ENCODE measurements at places on chromosomes 1 and 21. TPM values are rescaled to one million over a fixed set of nuclear protein-coding genes. Genes with fewer than 3 reads are reported as not detected.

DNA sequence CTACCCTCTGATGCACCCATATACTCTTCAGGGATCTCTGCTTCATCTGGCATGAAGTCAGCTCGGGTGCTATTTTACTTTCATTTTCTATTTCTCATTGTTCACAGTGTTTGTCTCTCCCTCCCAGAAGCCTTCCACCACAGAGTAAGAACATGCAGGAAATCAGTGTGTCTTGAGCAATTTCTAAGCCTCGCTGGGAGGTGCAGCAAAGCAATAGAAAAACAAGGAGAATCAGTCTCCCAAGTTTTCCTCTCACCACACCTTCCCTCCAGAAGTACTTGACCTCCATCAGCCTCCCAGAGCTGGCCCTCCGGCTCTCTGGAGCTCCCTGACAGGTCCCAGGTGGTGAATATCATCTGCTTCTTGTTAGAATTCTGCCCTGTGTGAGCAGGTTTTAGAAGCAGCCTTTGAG is 594.7 kb upstream of the CAMK1G start:
- no peak for DNase-seq

The SLAMF6 gene
- 13.4 TPM for total RNA-seq

DNA sequence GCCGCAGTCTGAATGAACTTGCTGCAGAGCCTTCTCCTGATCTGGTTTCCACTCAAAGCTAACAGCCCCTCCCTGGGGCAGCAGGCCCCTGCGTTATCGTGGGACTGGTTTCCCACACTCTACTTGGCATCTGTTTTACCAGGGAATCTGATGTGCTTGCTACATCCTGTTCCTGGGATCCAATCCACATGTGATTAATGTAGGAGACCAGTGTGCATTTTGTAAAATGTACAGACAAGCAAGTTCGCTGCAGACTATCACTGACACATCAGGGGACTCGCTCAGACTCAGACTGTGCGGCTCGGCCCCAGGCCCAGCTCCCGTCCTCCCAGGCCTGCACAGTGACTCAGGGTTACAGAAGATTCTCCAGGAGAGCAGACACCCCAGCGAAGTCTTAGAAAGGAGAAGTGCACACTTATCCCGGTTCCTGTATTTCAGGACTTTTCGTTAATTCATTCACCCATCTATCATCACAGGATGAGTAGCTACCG is 340.1 kb downstream of the MATN1 start:
- no peak for DNase-seq

The EVI5 gene
- 136 TPM for total RNA-seq

DNA sequence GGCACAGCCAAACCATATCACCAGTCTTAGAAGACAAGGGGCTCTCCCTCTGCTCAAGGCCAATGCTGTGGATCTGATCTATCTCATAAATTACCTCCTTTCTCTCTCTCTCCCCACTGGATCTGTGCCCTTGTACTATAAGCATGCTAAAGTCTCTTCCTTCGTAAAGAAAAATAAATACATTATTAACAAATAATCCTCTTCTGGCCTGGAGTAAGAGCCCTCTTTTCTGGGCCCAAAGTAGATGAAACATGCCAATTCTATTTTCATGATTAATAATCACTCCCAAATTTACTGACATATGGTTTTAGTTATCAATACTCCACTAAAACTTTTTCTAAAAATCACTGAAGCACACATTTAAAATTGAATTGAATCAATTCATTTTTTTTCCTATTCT is 889.7 kb downstream of the ADGRL2 start:
- no peak for DNase-seq

The ARPC5 gene
- 73.7 TPM for total RNA-seq

DNA sequence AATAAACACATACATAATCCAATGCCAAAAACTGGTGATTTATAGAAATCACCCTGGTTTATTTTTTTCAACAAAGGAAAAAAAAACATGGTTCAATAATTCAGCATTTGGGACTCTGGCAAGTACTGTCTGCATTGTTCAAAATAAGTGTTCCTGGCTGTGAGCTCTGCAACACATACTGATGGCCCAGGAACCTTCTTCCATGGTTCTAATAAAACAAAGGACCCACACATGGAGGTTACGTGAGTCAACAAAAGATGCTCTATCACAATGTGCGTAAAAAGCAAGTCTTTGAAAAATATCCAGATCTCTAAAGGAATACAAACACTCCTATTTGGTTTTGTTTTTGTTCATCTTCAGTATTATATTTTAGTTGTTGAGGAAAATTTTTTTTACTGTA is 37.9 kb upstream of the C1orf198 start:
- no peak for DNase-seq

GRCh38 chr1:110341872-110342331 is 2.7 kb downstream of the RBM15 start:
- DNase-seq: no peak

DNA sequence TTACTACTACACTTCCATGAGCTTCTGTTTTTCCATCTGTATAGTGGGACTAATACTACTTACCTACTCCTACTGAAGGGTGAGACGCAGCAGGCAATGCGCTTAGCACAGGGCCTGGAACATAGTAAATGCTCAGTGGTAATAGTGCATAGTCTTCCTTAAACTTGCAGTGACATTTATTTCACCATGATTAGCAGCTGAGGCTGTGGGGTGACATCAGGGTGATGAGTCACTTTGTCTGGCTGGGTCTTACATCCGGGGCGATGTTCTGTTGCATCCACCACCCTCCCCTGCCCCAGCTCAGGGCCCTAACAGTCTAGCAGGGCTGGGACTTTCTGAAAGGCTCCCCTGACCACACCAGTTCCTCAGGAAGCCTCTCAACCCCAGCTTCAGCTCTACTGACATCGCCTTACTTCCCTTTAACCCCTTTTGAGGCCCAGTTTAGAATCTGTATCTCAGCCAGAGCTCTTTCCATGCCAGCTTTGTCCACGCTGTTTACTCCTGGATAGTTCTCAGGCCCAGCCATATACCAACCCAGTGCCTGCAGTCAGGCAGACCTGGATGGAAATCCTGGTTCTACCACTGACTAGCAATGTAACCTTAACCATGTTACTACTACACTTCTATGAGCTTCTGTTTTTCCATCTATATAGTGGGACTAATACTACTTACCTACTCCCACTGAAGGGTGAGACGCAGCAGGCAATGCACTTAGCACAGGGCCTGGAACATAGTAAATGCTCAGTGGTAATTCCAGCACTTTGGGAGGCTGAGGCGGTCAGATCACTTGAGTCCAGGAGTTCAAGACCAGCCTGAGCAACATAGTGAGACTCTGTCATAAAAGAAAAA is 66.3 kb downstream of the CD58 start:
- DNase-seq: peak; percentile 83

DNA sequence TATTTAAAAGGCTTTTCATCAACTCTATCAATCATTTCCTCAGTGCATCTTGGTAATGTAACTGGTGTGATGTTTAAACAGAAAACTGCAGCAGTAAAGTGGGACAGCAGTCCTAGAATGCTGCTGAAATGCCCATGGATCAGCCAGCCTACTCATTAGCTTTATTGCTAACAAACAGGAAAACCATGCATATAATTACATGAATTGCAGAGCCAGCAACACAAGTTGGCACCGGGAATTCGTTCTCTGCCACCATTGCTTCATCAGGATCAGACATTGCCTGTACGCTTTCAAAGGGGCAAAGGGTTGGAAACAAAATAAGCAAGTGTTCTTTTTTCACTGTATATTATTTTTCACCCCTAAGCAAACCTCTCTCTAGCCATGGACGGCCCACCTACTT is 276.2 kb upstream of the LRRC7 start:
- no peak for DNase-seq

The FCER1A gene
- total RNA-seq: 1.1 TPM

- no peak for DNase-seq
Measured at GRCh38 chr1:235776396-235776795, 90.3 kb downstream of the LYST start.

DNA sequence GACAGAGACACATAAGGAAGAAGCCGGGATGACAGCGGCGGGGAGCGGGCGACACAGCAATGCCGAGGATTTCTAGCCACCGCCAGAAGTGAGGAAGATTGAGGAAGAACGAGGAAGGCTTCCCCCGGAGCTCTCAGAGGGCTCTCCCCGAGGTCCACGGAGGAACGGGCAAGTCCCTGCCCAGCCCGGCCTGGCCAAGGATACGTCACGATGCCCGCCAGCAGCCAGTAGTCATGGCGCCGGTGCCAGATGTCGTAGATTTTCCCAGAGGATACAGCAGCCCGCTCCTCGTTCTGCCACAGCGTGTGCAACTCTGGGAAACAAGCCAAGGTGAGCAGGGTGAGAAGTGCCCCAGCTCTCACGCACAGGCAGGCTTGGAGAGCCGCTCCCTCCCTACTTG is 65.9 kb downstream of the KCNAB2 start:
- DNase-seq: no peak

DNA sequence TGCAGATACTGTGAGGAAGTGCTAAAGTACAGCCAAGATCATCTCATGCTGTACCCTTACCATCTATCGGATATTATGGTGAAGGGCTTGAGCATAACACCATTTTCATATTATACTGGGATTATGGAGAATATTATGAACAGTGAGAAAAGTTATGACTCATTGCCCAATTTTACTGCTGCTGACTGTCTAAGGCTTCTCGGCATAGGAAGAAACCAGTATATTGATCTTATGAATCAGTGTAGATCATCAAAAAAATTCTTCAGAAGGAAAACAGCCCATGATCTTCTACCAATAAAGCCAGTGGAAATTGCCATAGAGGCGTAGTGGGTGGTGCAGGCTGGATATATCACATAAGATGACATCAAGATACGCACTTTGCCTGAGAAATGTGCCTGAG is 47.7 kb downstream of the PPIAL4G start:
- no peak for DNase-seq

GRCh38 chr1:61092642-61093041 is 10.3 kb downstream of the NFIA start:
- no peak for DNase-seq

- no peak for DNase-seq
Measured at GRCh38 chr1:48568501-48568900, 96.5 kb upstream of the SPATA6 start.

- DNase-seq: no peak
Measured at GRCh38 chr1:99176753-99177152, 87.5 kb upstream of the PLPPR4 start.

The CD101 gene
- 1.7 TPM for total RNA-seq

The AK5 gene
- total RNA-seq: 5.0 TPM

DNA sequence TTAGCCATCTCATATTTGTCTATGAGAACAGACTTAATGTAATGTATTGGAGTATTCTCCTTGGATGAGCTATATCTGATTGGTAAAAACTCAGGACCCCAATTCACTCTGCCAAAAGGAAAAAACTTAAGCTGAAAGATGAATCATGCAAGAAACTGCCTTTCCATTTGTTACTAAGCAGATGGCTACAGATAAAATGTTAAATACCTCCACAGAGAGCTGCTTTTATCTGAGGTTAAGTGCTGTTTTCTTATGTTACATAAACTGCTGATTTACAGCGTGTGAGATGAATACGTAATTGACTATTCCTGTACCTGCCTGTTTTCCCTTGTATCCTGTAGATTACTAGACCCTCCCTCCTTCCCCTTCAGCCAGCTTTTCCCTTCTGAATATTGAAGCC is 49.3 kb downstream of the CLCA4 start:
- no peak for DNase-seq

The WNT2B gene
- 2.7 TPM for total RNA-seq

Data from stomach (tissue), 19 donors.